Posterior vena cava (tissue), 2 donors: ENCODE measurements at places on chromosomes 12 and 14. TPM values are rescaled to one million over a fixed set of nuclear protein-coding genes. Genes with fewer than 3 reads are reported as not detected.

GRCh38 chr14:74634964-74635363, 22.9 kb upstream of the LTBP2 start:
- DNase-seq, result no peak

DNA sequence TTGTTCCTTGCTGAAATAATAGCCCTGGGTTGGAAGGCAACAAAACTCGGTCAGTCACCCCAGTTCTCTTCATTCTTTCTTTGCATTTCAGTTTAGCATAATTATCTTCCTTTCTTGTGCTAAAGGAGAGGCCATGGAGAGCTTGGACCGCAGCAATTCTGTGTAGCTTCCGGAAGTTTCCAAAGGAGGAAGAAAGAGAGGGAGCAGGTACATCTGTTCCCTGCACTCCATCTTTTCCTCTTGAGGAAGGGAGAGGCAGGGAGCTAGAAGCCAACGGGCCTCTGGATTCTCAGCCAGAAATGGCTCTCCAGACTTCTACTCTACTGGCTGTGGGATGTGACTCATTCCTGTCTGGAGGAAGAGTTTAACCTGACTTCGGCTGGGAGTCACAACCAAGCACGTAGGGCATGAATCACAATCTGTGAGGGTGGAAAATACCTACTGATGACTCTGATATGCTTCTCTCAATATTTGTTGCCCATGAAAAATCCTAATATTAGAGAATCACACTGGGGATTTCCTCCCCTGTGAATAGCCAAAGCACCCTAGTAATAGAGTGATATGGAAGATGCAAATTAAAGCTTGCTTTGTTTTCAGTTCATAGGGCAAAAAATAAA, 17.0 kb downstream of the ANO6 start:
- no peak for DNase-seq

LALBA gene
- not detected for total RNA-seq

DNA sequence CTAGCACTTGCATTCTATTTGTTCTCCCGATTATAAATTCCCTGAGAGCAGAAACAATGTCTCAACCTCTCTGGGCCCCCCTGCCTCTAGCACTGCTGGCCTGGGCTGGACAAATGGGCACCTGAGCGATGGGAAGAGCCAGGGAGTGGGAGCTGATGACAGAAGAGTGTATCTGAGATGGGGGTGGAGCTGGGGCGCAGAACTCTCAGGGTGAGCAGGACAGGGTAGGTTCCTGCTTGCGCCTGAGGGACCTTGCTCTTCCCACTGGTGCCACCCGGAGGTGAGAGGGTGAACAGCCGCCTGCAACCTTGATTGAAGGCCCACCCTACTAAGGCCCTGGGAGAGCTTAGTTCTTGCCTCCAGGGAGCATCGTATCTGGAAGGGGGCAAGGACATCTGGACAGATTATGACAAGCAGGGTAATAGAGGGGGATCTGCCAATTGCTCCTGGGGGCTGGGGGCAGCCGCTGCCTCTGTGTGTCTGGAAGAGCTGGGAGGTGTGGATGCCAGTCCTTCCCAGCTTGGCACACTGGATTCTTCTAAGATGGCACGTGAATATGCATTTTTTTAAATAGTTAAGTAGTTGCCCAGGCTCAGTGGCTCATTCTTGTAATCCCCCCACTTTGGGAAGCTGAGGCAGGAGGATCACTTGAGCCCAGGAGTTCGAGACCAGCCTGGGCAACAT, 43.0 kb upstream of the TSPAN9 start:
- DNase-seq, result no peak

TSPAN8 gene
- 10.8 TPM for total RNA-seq

DNA sequence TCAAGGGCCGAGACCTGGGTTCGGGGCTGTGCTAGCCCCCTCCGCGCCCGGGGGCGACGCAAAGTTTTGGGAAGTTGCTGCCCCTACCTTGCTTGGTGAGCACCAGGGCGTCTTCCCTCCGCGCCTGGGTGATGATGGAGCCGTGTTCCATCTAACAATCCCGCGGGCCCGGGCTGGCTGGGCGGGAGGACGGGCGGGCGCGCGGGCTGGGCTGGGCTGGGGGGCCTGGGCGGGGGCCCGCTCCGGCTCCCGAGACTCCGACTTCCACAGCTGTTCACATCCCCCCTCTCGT, 298 bp downstream of the CTDSP2 start:
- no peak for DNase-seq

DNA sequence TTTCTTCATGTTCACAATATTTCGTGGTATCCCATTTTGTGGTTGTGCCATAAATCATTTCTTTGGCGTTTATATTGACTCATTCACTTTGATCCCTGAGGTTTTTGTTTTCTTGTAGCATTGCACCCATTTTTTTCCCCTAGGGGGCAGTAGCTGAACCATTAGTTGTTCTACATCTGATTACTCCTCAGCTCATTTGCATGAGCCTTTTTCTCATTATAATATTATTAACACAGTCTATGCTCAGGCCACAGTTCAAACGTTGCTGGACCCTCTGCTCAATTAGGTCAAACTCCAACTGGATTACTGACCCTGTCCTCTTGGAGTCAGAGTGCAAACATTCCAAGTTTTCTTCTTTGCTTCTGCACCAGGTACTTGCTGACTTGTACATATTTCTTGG, 475.4 kb upstream of the SEL1L start:
- no peak for DNase-seq

DNA sequence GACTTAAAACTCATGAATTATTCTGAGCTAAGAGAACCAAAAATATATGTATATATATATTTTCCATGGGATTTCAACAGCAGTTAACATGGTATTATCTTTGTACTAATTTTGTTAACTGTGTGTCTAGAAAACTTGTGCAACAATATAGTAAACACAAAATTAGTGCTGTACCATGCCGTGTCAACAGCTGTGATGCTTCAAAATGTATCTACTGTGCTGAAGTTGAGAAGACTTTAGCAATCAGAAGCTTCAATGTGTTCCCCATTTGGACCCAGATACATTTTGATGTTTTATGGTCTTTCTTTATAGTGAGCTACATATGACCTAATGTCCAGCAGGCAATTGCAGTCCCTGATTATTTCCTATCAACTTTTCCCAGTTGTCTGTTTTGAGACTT, 405.7 kb downstream of the DIO2 start:
- DNase-seq, result no peak

DNA sequence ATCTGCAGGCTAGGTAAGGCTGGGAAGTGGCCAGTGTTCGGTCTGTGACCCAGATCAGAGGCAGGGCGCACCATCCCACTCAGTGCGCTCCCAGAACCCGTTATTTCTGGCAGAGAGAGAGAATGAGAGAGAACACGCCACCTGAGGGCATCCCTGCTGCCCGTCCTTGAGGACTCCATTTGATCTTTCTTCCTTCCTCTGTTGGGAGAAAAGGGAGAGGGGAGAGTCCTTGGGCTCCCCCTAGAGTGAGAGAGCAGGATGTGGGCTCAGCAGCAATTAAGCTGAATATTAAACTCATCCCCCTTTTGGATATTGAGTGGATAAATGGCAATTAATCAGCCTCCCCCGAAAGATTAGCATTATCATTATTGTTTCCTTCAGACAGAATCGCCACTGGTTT, 70.6 kb downstream of the IFT43 start:
- DNase-seq, result no peak

FSCB gene
- not detected for total RNA-seq

DNA sequence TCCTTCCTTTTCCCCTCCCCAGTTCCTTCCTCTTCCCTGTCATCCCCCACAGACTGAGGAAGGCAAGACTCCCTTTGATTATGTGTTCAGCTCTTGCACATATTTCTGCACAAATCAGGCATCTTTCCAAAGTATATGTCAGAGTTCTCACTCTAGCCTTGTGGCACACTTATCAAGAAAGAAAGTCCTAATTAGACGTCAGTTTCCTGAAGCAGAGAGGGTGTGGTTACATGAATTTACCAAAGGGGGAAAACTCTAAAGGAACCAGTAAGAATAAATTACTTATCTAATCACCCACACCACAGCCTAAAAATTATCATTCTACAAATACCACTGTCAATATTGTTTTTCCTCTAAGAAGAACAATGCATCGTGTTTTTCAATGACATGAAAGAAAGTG, 120.7 kb upstream of the GRIP1 start:
- DNase-seq, result no peak

SCAF11 gene
- 105 TPM for total RNA-seq

MGP gene
- total RNA-seq, result 4,815 TPM

DNA sequence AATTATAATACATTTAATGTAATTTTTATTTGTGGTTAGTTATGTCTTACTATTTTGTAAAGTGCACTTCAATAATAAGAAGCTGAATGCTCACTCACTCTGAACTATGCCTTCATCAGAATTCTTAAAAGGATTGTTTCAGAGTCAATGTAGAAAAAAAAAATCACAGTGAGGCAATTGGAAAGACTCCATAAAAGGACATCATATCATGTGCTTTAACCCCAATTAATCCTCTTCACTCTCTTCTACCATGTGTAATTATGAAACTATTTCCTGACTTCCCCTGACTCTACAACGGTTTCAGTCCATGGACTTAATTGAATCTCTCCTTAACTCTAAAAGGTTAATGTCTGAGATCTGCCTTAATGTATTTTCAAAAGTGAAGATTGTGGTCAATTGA, 250.4 kb upstream of the ALG10 start:
- no peak for DNase-seq

DLGAP5 gene
- 0.10 TPM for total RNA-seq

DNA sequence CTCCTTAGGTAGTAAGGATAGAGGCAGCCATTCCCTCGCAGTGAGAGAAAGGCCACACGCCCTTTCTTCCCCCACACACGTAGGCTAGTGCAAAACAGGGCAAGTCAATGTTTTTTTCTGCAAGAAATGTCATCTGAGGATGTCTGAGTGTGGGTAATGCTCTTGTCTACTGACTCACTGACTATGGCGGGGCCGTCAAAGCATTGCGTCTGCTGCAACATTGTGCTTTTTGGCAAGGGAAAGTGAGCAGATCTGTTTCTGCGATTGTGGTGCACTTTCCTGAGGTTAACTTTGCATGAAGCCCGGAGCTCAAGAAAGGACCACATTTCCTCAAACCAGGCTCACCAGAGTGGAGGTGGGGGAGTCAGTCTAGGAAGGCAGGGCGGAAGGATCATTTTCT, 181.6 kb upstream of the GZMB start:
- DNase-seq, result no peak

GRCh38 chr12:14473707-14474287, 93.9 kb downstream of the PLBD1 start:
- no peak for DNase-seq

DNA sequence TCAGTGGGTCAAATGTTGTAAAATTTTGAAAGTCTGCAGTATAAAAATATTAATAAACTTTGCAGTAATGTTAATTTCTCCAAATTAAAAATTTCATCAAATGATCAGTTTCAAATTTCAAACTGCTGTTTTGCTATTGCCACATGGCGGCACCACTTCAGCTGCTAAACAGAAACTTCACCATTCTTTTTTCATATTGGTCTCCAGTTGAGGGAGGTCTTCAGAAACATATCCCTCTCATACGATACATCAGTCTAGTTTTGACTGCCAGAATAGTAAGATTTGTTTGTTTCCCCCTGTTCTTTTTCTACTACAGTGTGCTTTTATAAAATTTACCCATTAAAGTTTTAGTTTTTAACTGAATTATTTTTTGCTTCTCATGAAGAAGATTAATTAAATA, 4.2 kb upstream of the TRHDE start:
- DNase-seq, result no peak

RAD51AP1 gene
- total RNA-seq, result 1.7 TPM

- DNase-seq, result no peak
Measured at GRCh38 chr12:131640525-131640924, 70.4 kb upstream of the SFSWAP start.

IL22 gene
- total RNA-seq, result not detected

- no peak for DNase-seq
Measured at GRCh38 chr12:47165934-47166333, 86.2 kb upstream of the AMIGO2 start.

DNA sequence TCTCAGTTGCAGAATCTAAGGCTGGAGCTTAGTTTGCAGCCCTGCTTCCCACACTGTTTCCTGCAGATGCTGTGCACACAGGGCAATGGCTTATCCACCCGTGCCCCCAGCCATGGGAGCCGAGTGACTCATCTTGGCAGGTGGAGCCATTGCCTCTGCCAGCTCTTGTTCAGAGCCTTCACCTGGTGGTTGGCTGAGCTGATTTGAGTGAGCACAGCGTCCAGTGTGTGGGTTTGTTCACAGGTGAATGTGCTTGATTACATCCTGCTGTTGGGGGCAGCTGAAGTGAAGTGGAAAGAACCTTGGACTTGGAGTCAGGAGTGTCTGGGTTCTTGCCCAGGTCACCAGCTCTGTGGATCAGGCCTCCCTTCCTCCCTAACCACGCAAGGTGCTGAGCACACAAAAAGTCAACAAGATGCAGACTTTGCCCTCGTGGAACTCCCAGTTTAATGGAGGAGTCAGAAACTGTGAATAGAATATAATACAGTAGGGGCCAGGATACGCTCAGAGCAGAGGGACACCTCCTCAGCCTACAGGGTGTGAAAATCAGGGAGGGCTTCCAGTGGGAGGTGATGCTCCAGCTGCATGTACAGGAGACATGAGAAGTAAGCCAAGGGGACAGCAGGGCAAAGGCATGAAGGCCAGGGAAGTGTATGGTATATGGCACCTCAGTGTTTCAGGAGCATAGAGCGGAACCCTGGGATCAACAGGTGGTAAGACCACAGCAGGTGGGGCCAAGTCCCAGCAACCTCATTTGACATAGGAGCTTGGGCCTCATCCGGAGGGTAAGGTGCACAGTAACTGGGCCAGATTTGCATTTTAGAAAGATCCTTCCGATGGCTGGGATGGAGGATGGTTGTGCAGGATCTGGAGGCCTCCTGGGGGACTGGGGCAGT, 22.8 kb downstream of the JDP2 start:
- DNase-seq, result no peak

- DNase-seq, result no peak
Measured at GRCh38 chr14:39367387-39367751, 64.9 kb downstream of the FBXO33 start.

GRCh38 chr12:62694116-62694515, 227.5 kb downstream of the MON2 start:
- no peak for DNase-seq

OASL gene
- total RNA-seq, result 0.42 TPM

VASH1 gene
- total RNA-seq, result 16.1 TPM

GRCh38 chr14:75570797-75571196, 7.6 kb upstream of the FLVCR2 start:
- no peak for DNase-seq

GRIP1 gene
- total RNA-seq, result 12.5 TPM

KRT85 gene
- total RNA-seq, result not detected

DNA sequence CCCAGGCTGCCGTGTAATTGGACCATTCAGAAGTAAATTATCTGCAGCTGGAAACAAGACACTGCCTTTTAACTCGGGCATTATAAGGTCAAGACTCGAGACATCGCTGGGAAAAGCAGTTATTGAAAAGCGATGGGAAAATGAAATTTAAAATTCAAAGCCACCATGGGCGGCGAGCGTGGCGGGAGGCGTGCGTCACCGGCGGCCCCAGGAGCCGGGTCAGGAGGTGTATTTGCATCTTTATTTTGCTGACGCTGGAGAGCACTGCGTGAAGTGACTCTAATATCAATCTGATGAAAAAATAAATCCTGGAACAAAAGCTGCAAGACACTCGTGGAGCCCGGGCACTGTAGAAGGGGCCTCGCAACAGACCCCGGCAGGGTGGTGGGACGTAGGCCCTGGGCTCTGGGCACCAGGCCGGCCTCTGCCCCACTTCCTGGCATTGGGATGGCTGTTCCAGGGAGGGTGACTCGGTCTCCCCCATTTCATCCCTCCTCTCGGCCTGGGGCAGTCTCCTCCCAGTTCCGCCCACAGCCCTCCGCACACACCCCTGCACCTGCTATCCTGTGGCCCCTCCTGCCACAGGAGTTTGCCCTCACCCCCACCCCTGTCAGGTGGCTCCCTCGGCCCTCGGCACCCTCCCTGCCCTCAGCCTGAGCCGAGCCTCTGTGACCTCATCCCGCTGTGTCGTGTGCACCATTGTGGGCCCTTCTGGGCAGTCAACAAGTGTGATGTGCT, 196.2 kb downstream of the KIF26A start:
- DNase-seq, result peak; percentile 75
